ENCODE measurements at places on chromosomes 13 and 19.
A peak's percentile ranks its signal among the peaks of the same experiment; 100 is the strongest.

DNA sequence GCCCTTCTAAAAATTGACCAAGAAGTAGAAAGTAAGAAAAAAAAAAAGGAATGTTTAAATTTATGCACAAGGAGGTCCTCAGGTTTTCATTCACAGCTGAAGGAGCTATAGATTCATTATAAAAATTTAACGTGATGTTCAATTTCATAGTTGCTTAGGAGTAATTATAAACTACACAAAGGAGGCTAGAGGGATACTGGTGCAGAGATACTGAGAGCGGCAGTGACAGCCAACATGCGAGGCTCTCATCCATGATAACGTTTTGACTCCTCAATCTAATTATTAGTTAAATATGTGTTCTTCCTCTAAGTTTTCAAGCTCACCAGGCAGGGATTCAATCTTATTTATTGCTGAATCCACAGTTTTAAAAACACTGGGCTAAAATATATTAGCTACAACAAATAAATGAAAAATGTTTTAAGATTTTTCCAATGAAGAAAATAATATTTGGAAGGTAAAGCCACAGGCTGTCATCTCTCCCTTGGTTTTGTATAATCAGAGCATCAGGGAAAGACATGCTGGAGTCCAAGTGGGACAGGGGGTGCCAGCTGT, 49.8 kb upstream of the TRPC4 start:
- DNase-seq: no peak

- no peak for DNase-seq
These were observed 409.9 kb downstream of the MZT1 start for GRCh38 chr13:72317346-72318109.

DNA sequence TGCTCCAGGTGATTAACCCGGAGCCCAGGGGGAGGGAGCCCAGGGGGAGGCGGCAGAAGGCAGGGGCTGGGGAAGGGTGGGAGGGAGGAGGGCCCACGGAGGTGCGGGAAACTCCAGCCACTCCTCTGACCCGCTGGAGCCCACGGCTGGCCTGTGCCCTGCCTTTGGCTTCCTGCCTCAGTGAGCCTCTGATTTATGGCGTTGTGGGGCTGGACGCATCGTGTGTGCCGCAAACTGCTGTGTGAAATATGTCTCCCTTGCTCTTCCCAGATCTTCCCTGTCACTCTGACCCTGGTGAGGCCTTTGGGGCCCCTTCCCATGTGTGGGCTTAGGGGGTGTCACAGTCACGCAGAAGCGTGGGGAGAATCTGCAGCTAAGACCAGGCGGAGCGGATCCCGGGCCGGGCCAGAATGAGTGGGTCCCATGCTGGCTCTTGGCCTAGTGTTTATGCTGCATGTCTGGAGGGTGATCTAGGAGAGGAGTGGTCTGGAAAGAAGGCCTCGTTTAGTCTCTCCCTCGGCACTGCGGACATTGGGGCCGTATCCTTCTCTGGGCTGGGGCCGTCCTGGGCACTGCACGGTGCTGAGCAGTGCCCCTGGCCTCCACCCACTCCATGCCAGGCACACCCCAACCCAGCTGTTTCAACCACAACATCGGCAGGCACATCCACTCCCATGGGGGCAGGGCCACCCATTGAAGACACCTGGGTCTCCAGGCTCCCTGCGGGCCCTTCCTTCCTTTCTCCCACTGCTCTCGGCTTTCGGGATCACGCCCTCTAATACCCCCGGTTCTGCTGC, 123.0 kb downstream of the KDM4B start:
- no peak for DNase-seq

DNA sequence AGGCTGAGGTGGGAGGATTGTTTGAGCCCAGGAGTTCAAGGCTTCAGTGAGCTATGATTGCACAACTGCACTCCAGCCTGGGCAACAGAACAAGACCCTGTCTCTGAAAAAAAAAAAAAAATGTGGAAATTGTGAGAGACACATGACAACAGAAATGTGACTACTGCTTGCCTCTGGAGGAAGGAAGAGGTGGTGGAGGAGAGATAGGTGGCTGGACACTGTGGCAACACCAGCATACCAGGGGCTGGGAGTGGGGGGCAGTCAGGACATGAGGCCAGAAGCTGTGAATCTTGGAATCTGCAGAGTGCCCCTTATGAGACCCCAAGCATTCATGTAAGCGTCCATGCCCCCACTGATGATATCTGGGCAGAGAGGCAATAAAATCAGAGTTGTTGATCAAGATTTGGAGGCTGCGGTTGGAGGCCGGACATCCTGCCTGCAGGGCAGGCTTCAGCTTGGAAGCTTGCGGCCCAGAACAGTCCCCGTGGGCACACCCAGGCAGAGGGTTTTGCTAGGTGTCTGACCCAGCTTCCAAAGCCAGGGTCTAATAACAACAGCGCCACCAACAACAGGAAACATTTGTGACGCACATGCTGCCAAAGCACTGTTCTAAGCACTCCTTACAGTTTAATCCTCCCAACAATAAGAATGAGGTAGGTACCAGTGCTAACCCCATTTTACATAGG, 16.9 kb downstream of the FAM187B start:
- peak; percentile 91 for DNase-seq

- DNase-seq: no peak
These were observed 74.8 kb downstream of the SLC7A1 start for GRCh38 chr13:29520671-29521070.

DNA sequence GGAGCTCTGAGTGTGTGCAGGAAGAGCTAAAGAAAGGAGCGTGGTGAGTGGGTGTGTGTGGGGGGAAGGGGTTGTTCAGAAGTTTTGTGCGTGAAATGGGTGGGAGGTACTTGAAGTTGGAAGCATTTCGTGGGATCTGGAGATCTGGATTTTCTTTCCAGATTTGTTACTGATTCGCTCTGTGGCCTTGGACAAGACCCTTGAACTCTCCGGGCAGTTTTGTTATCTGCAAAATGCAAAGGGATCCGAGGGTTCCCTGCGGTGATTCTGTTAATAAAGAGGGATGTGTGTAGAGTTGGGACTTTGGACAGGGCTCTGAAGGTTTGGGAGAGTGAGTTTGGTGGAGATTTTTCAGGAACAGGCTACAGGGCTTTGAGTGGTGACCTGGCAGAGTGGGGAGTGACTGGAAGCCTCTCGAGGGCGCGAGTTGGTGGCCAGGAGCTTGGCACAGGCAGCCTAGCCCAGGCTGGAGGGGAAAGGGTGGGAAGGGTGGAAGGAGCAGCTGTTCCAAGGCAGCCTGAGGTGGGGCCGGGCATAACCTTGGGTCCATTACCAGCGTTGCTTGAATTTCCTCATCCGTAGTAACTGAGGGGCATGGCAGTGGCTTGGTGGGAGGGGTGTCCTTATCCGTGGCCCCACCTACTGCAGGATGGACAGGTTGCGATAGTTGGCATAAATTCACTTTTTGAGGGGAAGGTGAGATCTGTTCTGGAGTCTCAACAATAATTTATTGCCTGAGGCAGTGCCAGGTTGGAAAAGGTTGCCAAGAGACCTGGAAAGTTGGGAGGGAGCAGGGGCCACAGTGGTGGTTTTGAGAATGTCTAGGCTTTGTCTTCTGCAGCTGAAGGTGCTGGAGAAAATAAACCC, 2.1 kb downstream of the ACTN4 start:
- no peak for DNase-seq

DNA sequence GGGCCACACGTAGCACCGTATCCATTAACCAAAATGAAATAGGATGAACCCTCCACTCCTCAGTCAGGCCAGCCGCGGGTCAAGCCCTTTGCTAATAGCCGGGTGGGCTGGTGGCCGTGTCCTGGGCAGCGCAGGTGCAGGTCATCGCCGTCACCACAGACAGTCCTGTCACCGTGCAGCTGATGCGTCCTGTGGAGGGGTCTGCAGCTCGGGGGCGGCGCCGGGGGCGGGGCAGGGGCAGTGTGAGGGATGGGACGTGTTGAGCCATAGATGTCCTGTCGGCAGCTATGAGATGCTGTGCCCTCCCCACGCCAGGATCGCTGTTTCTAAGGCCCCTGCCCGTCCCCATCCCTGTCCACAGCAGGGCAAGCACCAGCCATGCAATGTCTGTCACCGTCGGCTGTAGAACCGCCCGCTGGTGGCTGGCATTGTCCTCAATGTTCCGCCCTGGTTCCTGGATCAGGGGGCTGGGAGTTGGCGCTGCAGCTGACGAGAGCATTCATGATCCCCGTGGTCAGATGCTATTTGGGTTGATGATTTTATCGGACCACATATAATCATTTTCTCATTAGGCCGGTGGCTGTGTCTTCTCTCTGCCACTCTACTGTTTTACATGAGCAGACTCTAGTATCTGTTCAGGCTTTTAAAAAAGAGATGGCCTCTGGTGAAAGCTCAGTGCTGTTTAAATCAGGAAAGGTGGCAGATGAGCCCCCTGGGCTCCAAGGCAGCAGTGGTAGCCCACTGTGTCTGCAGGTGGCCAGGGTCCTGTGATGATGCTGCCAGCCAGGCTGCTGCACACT, 126.1 kb downstream of the KDM4B start:
- DNase-seq: no peak

GRCh38 chr19:15253513-15253912, 21.3 kb upstream of the EPHX3 start:
- no peak for DNase-seq

- no peak for DNase-seq
These were observed 807 bp downstream of the PGLYRP1 start for GRCh38 chr19:46022061-46022430.

Measured in CD4-positive, alpha-beta memory T cell (primary cell).